Stimulated activated CD8-positive, alpha-beta memory T cell treated with anti-CD3 and anti-CD28 coated beads, Interleukin-2, amount 100 ng/mL, for 48 hours (primary cell): ENCODE measurements at places on chromosomes 7 and 10.

- no peak for DNase-seq
Measured at GRCh38 chr7:1747004-1747801, 77.1 kb downstream of the ELFN1 start.

DNA sequence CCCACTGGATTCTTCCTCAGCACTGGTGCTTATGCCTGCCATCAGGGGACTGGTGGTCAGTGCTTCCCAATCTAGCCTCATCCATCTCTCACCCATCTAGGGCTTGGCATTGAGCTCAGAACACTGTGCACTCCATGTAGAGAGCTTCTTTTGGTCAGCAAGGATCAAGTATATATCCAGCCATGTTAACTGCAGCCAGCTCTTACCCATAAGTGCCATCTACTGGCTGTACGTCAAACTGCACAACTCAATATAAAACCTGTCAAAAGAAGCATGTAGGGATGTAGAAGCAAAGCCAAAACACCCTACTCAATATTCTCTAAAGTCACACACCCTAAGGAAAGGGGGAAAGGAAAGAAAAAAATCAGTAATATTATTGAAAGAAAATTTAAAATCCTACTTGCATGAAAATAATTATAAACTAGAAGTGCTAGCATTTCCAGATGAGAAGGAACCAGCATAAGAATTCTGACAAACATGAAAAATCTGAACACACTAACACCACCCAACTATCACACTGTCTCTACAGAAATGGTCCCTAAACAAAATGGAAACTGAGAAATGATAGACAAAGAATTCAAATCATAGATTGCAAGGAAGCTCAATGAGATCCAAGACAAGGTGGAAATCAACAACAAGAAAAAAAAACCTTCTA is 531.1 kb upstream of the STEAP1 start:
- no peak for DNase-seq

DNA sequence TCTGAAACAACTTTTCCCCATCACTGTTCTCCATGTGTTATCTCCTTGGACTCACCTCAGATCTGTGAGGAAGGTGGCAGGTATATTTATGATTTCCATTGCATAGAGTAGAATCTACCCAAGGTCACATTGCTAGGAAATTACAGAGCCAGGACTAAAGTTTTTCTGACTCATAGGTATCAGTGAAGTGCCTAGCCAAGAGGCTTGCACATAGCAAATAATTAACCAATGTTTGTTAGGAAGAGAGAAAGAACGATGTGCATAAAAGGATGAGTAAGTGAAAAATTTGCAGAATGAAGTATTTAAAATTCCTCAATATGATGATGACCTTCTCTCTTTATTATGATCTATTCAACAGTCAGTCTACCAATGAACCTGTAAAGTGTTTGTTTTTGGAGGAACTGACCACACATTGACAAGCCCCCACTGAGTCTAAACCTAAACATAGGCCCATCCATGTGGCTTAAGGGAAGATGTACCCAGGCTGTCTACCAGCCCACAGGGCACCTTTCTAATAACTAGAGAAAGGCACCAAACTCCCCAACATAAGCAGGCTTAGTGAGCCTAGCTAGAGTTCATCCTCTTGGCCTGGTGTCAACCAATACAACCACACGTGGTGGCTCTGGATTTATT is 252.9 kb upstream of the ZMIZ1 start:
- no peak for DNase-seq

GRCh38 chr7:136325578-136325977 is 348.4 kb upstream of the MTPN start:
- no peak for DNase-seq

- no peak for DNase-seq
Measured at GRCh38 chr7:128104108-128104742, 73.0 kb upstream of the LRRC4 start.

GRCh38 chr10:14971867-14972448 is 12.8 kb downstream of the MEIG1 start:
- peak; percentile 14 for DNase-seq

GRCh38 chr7:139730746-139731612 is 46.8 kb downstream of the HIPK2 start:
- no peak for DNase-seq

DNA sequence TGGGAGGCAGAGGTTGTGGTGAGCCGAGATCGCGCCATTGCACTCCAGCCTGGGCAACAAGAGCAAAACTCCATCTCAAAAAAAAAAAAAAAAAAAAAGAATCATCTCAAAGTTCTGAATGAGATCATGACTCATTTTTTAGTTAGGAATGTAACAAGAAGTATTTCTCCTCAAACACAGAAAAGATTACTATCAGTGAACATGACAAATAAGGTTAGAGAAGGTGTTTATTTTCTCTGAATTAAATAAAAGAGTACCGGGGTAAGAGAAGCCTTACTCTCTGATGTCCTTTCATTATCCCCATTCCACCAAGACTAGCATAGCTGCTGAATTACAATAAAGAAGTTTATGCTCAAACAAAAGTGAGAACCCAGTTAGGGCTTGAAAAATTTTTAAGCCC is 50.1 kb downstream of the IPMK start:
- DNase-seq, result no peak

DNA sequence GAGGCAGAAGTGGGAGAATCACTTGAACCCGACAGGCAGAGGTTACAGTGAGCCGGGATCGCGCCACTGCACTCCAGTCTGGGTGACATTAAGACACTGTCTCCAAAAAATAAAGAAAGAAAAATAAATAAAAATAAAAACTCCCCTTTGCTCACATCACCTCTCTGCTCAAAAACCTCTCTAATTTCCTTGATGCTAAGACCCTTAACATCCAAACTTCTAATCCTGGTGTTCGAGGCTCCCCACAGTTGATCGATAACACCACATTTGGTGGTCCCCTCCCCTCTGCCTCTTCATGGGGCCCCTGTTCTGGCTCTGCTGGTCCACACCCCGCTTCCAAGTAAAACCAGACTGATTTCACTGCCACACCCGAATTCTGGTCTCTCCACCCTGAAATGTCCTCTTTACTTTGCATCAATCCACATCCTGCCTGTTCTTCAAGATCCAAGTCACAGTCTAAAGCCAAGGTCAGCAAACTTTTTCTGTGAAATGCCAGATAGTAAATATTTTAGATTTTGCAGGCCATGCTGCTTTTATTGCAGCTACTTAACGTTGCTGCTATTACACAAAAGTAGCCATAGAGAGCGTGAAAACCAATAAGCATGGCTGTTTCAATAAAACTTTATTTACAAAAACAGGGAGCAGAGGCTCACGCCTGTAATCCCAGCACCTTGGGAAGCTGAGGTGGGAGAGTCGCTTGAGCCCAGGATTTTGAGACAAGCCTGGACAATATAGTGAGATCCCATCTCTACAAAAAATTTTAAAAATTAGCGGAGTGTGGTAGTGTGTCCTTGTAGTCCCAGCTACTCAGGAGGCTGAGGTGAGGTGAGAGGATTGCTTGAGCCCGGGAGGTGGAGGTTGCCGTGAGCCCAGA is 11.8 kb downstream of the MOSPD3 start:
- DNase-seq, result no peak

DNA sequence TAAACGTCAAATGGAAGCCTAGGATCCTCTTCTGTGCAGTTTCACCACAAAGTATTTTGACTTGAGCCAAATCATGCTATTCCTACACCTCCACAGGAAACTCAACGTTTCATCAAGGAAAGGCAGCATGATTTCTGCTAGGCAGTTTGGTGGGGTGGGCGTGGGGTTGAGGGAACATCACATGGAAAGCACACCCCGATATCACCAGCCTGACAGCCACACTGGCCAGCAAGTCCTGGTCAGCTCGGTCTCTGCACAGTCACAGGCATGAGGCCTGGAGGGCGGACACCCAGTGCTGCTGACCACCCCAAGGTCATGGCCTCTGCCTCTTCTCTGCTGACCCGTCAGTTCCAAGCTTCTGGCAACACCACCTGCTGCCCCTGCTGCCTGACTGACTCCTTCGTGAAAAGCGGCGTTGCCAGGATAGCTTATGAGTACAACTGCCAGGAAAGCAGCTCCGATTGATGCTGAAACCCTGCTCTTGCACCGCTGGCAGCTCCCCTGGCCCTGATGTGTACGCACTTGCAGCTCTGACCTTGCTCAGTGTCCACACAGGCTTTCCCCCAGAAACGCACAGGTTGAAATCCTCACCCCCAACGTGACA is 171.5 kb downstream of the DIP2C start:
- DNase-seq, result no peak

DNA sequence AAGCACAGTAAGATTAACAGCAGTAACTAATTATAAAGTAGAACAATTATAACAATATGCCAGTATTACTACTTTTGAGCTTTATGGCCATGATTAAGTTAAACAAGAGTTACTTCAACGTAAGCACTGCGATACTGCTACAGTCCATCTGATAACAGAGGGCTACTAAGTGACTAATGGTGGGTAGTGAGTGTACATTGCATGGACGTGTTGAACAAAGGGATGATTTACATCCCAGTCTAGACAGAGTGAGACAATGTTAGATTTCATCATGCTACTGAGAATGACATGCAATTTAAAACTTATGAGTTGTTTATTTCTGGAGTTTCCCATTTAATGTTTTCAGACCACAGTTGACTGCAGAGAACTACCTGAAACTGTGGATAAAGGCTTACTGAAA is 45.6 kb downstream of the TPST1 start:
- no peak for DNase-seq

- DNase-seq, result no peak
Measured at GRCh38 chr7:48964074-48964473, 39.7 kb downstream of the CDC14C start.

DNA sequence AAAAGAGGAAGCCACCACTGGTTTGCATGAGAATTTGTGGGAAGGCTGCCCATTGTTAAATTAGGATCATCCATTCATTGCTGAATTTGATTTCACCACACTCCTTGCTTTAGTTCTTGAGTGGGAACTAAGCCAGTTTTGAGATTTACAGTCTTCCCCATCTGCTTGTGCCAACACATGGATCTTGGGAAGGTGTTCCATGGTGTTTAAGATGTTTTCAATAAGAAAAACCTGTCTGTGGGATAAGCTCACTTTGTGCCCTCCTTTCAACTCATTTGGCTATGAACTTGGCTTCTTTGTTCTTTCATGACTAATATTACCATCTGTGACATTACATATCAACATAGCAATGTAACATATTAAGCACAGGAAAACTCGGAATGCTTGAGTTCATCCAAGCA is 73.2 kb downstream of the INHBA start:
- DNase-seq, result no peak

GRCh38 chr10:95517536-95518454 is 43.4 kb downstream of the SORBS1 start:
- DNase-seq, result no peak

- no peak for DNase-seq
Measured at GRCh38 chr10:122285506-122286444, 14.7 kb downstream of the BTBD16 start.

DNA sequence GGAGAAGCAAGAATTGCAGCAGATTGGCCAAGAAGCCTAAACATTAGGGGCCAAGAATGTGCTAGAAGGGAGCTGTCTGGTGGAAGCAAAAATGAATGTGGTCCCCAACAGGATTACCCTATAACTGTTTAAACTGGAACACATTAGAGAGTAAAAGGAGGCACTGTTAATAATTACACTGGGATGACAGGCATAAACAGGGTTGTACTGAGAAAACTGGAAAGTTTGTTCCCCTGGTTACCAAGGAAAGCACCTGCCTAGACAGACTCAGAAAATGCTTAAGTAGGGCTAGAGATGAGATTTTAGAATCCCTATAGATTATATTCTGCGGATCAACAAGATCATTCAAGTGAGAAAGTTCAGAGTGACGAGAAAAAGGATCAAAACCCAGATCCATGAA is 100.8 kb downstream of the CTTNBP2 start:
- DNase-seq, result no peak

GRCh38 chr7:39133088-39133487 is 155.4 kb downstream of the POU6F2 start:
- DNase-seq, result no peak

- no peak for DNase-seq
Measured at GRCh38 chr7:151088856-151089699, 2.8 kb downstream of the AGAP3 start.

- no peak for DNase-seq
Measured at GRCh38 chr7:1899196-1899595, 229.1 kb downstream of the ELFN1 start.

DNA sequence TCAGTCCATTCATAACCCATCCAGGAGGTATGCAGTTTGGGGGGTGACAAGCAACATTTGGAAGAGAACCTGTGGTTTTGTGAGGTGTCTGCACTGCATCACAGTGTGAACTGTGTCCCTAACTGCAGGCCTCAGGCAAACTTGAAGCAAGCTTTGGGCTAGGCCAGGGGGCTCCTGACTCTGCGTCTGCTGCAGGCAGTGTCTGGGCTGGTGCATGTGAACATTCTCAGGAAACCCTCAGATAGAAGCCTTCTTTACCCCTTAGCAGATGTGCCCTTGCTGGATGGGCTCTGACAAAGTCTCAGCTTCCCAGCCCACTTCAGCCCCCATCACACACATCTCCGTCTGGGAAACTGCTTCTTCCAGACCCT is 61.0 kb downstream of the VIPR2 start:
- DNase-seq, result no peak

DNA sequence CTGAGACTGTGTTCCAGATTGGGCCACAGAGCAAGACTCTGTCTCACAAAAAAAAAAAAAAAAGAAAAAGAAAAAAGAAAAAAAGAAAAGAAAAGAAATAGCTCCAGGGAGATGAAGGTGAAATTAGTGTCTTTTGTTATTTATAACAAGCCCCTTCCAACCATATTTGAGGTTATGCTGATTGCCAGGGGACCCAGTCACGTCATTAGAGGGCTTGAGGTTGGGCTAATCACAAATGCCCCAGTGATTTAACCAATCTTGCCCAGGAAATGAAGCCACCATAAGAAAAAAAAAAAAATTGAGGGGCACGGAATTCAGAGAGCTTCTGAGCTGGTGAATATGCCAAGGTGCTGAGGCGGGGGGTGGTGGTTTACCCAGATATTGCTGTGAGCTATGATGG is 11.3 kb upstream of the RNF216 start:
- no peak for DNase-seq

DNA sequence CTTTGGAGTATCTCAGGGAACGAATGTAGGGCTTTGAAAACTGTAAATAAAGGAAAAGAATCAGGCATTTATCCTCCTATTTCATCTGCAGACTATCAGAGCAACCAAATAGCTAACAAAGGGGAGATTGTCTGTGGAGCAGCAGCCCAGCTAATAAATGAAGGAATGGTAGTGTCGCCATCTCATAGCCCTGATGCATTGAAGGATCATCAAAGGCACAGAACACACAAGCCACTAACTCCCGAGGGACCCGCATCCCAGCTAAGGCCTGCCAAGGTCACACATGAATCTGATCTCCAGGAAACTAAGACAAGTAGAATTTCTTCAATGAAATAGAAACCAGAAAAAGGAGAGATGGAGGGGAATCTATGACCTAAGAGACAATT is 38.2 kb downstream of the CALML5 start:
- no peak for DNase-seq

DNA sequence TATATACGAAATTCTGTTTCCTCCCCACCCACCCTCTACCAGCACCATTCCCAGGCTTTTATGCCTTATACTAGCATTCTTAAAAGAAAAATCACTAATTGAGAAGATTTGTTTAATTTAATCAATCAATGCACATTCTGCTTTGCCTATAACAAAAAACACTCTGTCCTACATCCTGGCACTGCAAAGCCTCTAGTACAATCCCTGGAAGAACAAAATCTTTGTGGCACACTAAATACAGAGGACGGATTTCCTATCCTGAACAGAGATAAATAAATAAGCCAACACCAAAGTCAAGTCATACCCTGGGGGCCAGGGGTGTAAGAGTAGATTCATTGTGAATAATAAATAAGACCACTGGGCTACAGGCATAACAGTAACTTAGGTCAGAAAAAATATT is 34.3 kb downstream of the USP54 start:
- no peak for DNase-seq
